ENCODE measurements at places on chromosomes 6 and 20.

- DNase-seq: no peak
These were observed 229.9 kb downstream of the BCAS1 start for GRCh38 chr20:53840532-53840931.

DNA sequence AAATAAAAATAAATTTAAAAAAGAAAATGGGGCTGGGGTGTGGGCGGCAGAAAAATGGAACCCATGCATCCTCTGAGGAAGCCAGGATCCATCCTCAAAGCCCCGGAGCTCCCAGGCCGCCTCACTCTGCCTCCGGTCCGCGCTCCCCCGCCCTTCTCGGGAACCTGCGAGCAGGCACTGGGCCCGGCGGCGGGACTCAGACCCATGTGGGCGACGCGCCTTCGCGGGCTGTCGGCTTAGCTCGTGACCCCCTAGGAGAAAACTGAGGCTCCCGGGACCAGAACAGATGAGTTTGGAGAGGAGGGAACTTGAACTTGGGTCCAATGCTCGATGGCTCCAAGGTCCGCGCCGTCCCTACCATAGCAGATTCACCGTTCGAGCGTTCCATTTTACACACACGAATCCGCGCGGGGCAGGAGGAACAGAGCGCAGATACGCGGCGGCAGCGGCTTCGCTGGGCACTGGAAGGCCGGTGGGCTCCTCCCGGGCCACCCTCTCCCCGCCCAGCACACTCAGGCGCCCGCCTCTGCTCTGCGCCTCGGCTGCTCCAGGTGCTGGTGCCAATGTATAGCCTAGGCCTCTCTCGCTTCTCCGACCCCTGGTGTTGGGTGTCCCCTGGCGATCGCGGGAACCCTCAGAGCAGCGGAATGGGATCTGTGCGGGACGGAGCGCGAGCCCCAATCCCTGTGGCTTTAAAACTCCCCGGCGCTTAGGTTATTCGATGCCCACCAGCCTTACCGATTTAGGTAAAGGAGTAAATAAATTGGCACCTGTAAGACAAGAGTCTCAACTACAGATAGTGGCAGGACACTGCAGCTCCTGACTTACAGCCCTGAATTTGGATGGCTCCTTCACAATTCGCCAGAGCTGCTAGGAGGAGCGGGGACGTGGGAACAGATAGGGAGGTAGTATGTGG, 39.2 kb downstream of the DPPA5 start:
- no peak for DNase-seq

DNA sequence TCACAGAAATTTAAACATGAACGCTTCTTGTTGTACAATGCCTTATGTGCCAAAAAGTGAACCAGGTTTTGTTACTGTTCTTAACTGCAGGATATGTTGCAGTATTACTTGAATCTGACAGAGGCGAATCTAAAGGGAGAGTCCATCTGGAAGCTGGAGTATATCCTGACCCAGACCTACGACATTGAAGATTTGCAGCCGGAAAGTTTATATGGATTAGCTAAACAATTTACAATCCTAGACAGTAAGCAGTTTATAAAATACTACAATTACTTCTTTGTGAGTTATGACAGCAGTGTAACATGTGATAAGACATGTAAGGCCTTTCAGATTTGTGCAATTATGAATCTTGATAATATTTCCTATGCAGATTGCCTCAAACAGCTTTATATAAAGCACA, 19.9 kb downstream of the SMPDL3A start:
- DNase-seq: no peak

DNA sequence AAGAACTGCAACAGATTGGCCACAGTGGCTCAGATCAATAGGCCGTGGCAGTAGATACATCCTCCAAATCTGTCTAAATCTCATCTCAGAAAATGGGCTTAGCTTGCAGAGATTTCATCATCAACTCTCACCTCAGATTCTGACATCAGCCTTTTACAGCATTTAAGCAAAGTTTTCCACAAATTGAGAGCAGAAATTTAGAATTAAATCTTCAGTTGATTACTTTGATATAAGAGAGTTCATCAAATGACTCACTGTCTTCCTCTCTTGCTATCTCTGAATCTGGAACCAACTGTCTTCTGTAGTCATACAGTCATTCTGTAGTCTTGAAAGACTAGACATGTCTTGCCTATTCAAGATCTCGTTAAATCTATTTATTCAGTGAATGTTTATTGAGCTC, 45.2 kb upstream of the CTAGE9 start:
- no peak for DNase-seq

DNA sequence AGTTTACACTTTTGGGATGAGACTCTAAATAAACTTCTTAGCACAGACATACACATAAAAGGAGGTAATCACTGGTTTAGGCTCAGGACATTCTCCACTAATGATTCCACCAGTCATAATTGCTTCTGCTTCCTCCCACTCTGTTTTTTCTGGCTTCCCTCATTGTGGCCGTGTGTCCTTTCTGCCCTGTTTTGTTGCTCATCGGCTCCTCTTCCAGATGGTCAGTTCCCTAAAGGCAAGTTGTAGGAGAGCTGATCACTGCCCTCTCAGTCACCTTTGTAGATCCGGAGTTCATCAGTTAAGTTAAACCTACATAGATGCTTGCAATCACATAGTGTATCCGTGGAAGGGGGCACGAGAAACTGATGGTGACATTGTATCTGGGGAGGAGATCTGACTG, 200.5 kb upstream of the ARG1 start:
- no peak for DNase-seq

GRCh38 chr20:10074513-10074912, 39.7 kb downstream of the ANKEF1 start:
- no peak for DNase-seq

GRCh38 chr6:99353126-99353525, 3.7 kb upstream of the FAXC start:
- no peak for DNase-seq

- no peak for DNase-seq
These were observed 660 bp downstream of the STXBP5 start for GRCh38 chr6:147204843-147205311.

DNA sequence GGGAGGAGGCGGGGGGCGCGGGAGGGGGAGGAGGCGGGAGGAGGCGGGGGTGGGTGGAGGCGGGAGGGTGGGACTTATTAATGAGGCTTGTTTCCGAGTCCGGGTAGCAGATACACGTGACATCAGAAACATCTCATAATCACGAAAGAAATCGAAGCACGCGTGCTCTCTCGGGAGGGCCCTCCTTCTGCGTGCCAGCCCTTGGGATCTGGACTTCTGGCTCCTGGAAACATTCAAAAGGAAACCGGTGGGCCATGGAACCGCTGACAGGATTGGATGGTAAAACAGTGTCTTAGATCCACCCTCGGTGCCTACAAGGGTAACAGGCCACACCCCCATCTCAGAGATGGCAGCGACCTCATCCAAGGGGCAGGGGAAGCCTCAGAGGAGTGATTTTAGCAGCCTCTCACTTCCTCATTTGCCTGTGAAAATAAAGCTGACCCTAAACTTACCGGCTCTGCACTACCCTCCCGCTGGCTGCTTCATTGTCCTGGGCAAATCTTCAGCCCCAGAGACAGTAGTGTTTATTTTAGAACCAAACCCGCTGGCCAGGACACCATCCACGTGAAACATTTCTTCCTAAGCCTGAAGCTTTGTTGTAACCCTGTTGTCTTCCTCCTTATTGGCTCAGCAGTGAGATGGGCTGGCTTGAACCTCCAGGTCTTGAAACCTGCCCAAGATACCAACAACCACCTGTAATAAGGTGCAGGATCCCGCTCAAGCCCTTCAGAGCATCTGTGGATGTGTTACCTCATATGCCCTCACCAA, 97.5 kb downstream of the PSMG4 start:
- peak; percentile 93 for DNase-seq

- DNase-seq: no peak
These were observed 24.7 kb upstream of the BLCAP start for GRCh38 chr20:37552415-37552814.

- DNase-seq: no peak
These were observed 84.6 kb downstream of the SYNJ2 start for GRCh38 chr6:158066136-158066781.

DNA sequence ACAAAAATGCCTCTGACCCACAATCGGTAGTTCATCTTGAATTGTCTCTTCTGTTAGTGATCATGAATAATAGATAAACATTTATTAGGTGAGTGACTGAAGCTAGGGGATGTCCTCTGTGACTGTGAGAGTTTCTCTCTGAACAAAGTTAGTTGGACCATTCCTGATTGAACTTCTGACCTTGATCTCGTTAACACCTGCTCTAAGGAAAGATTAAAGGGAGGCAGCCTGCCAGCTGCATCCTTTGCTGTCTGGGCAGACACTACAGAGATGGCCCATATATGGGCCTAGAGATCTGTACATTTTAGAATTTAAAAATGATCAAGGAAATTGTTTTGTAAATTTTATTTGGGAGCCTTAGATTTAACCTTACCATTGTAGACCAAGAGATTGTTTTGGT, 27.3 kb downstream of the MAPK14 start:
- DNase-seq: no peak

- DNase-seq: no peak
These were observed 32.3 kb upstream of the HLA-A start for GRCh38 chr6:29909985-29910384.

DNA sequence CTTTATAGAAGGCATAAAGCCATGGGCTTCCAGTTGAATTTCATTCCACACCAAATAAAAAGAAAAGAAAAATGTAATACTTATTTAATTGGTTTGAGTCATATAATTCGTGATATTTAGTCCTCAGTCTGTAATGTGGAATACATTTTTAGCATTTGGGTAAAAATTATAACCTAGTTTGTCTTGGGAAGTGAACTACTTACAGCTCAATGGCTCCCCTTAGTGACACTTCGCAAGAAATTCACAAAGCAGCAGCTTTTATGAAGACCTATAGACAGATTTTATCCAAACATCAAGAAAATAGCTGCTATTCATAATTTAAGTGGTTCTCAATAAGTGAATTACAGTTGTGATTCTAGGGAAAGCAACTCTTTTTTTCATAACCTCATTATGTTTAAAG, 72.1 kb downstream of the RSPO3 start:
- no peak for DNase-seq

GRCh38 chr6:163782436-163783003, 368.0 kb downstream of the QKI start:
- no peak for DNase-seq

DNA sequence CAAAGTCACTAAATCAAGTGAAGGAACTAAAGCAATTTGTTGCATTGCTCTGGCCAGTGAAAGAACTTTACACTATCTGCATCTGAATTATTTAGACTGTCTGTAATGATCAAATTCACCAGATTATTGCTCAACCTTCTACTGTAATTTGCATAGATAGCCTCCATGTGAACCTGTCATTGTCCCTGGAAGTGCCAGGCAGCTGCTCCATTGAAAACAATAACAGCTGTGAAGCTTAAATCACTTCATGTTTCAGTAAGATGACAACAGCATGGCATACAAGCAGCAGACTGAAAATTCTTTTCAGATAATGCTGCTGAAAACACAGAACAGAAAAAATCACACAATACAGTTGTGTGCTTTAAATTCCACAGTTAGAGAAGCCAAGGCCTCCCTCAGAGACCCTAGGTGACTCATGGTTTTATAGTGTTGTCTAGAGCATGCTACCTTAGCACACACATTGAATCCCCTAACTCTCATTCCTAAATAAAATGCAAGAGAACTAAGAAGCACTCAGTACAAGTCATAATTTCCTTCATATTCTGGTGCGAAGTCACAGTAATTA, 248.9 kb downstream of the TPBG start:
- no peak for DNase-seq

DNA sequence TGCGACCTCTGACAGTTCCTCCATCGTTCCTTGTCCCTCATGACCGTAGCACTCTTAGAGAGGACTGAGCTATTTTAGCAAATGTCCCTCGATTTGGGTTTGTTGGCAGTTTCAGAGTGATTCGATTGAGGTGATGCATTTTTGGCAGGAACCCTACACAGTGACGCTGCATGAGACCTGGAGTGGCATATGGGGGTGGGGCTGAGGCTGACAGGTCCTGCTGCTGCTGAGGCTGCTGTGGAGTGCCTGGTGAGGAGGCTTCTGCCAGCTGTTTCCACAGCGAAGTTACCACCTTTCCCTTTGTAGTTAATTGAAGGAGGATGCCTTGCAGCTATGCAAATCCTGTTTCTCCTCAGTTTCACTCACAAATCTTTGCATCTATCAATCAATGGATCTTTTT, 19.8 kb downstream of the PXDC1 start:
- peak; percentile 52 for DNase-seq

DNA sequence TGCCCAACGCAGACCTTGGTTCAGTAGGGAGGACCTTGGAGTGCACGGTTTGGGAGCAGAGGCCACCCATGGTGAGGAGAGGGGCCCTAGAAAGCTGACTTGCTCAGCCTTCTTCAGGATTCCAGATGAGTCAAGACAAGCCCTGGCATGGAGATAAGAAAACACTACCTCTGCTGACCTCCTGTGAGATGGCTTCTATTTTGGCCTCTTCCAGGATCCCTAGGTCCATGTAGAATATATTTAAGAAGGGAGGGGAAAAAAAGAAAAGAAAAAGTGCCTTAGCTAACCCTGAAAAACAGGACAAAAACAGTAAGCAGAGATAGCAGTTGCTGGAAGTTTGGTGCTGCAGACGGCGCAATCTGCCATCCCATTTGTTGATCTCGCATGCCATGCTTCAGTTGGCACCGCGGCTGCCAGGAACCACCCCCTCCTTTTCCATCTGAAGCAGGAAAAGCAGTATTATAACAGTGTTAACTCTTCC, 100.0 kb downstream of the ARMC2 start:
- DNase-seq: no peak

- DNase-seq: no peak
These were observed 255.4 kb upstream of the IRAK1BP1 start for GRCh38 chr6:78611886-78612480.

- no peak for DNase-seq
These were observed 224.0 kb downstream of the SOD2 start for GRCh38 chr6:159468994-159469393.

DNA sequence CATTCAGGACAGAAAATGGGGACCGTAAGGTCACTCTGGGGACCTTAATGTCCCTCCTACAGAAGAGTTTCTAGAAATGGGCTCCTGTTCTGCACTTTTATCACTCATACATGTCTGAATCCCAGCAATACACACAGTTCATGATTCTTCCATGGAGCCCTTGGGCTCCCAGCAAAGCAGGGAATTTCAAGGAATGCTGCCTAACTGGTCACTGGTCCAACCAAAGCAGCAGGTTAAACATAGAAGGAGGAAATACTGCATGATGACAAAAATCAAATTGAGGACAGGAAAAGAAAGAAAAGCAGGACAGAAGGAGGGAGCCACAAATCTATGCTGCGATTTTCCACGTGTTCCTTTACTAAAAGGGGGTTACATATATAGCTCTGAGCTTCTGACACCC, 300.2 kb downstream of the PTPRT start:
- peak; percentile 88 for DNase-seq

- peak; percentile 63 for DNase-seq
These were observed 3.8 kb downstream of the DEK start for GRCh38 chr6:18260448-18261106.

Measured in T47D (cell line).